ENCODE measurements at places on chromosomes 7 and 10.

- no peak for DNase-seq
Observed at GRCh38 chr7:14714161-14714728, 188.3 kb downstream of the DGKB start.

GRCh38 chr7:56578612-56579011 is 462.4 kb upstream of the NUPR2 start:
- DNase-seq = no peak

- no peak for DNase-seq
Observed at GRCh38 chr10:70742537-70743429, 42.4 kb downstream of the TBATA start.

GRCh38 chr10:126500866-126501265 is 112.6 kb upstream of the ADAM12 start:
- DNase-seq = no peak

- no peak for DNase-seq
Observed at GRCh38 chr7:32051128-32051527, 19.1 kb downstream of the PDE1C start.

GRCh38 chr7:2639181-2639681 is 7.4 kb downstream of the TTYH3 start:
- no peak for DNase-seq

GRCh38 chr10:43012578-43012977 is 64.3 kb upstream of the RET start:
- no peak for DNase-seq
